ENCODE measurements at places on chromosomes 12 and 14. TPM values are rescaled to one million over a fixed set of nuclear protein-coding genes. Genes with fewer than 3 reads are reported as not detected.

Gene OAS2
- 15.0 TPM for total RNA-seq

Gene KLRB1
- 56.2 TPM for total RNA-seq

Gene TAS2R31
- 1.9 TPM for total RNA-seq

Gene ACRBP
- 0.58 TPM for total RNA-seq

Gene CCDC184
- total RNA-seq, result 1.0 TPM

DNA sequence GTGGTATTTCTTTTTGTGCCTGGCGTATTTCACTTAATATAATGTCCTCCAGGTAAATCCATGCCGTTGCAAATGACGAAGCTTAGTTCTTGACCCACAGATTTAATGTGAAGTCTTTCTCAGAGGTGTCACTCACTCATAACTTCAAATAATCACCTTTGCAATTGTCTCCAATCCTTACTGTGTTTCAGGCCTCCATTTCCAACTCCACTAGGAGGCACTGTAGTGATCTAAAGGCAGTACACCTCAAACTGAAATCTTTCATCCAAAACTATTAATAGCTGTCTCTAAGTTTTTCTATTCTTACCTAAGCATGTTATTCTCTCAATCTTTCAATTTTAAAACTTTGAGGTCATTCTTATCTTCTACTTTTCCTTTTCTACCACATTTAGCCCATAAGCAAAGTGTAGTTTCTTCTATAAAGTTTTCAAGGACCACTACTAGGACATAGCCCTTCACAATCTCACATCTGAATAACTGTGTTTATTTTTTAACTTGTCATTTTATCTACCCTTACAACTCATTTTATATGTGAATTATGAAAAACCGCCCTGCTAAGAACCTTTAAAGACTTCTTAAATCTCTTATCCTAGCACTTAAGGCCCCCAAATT is 25.5 kb upstream of the FBXO34 start:
- DNase-seq, result peak; percentile 61

DNA sequence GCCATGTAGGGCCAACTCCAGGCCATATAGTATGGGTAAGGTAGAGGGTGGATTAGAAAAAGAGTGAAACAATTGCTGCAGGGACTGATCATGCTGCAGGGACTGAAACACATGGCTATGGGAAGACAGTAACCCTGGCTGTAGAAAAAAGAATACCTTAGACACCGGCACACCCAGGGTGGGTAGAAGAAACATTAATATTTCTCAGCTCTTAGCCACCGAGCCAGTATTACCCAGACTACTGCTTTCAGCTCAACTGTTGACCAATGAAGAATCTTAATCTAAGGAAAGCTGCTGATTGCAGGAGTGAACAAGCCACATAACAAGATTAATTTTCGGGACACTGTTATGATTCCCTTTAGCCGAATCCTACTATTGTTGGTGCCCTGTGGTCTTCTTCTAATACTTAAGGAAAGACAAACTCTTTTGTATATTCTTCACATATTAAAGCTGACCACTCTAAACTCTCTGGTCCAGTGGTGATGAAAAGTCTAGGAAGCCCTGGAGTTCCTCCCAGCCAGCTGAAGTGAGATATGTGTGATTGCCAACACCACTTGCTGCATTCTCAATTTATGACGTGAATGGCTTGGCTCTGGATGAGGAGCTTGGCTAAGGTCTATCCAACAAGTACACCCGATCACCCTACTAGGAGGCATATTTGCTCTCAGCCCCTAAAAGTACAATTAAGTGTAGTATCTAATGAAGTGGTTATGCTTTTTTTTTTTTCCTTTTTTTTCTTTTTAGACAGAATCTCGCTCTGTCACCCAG is 69.2 kb downstream of the NOVA1 start:
- DNase-seq, result no peak

DNA sequence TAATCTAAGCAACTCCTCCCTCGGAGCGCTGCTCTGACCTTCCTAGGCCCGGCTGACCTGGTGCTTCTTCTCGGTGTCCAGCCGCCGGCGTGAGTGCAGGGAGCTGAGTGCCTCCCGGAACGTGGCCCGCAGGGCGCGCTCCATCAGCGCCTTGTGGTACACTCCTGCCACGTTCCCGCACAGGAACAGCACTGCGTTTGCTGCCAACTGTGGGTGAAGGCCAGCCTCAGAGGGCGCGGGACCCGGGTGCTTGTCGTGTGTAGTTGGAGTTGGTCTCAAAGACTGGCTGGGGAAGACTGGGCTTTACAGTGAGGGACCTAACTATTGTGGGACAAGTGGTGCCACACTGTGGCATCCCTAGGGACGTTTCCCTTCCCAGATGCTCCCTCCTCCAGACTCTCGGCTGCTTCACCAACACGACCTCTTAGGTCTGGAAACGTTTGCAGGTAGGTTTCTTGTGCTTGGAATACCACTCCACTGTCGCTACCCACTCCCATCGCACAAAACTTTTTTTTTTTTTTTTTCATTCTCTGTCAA is 3.1 kb downstream of the ADCY4 start:
- no peak for DNase-seq

- DNase-seq, result no peak
Observed at GRCh38 chr14:58718226-58719205, 80.8 kb downstream of the DACT1 start.

DNA sequence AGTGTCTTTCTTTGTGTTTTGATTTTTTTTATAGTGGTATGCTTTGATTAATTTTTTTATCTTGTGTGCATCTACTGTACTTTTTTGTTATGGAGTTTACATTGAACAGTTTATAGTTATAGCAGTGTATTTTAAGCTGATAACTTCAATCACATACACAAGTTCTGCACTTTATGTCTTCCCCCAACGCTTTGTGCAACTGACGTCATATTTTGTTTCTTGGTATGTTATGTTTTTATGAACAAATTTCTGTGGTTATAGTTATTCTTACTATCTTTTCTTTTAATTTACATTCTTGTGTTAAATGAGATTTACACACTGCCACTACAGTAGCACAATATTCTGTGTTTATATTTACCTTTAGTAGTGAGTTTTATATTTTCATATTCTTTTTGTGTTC is 197.1 kb downstream of the SNAPC1 start:
- no peak for DNase-seq

DNA sequence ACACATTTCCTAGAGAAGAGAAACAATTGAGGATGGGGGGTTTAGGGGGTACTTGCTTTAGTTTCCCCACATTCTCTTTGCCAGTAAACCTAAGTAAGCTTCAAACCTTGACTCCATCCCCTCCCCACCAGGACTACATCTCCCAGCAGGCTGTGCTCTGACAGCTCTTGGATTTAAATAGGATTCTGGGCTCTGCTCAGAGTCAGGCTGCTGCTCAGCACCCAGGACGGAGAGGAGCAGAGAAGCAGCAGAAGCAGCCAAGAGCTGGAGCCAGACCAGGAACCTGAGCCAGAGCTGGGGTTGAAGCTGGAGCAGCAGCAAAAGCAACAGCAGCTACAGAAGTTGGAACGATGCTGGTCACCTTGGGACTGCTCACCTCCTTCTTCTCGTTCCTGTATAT is 20.6 kb downstream of the RDH12 start:
- DNase-seq, result no peak

DNA sequence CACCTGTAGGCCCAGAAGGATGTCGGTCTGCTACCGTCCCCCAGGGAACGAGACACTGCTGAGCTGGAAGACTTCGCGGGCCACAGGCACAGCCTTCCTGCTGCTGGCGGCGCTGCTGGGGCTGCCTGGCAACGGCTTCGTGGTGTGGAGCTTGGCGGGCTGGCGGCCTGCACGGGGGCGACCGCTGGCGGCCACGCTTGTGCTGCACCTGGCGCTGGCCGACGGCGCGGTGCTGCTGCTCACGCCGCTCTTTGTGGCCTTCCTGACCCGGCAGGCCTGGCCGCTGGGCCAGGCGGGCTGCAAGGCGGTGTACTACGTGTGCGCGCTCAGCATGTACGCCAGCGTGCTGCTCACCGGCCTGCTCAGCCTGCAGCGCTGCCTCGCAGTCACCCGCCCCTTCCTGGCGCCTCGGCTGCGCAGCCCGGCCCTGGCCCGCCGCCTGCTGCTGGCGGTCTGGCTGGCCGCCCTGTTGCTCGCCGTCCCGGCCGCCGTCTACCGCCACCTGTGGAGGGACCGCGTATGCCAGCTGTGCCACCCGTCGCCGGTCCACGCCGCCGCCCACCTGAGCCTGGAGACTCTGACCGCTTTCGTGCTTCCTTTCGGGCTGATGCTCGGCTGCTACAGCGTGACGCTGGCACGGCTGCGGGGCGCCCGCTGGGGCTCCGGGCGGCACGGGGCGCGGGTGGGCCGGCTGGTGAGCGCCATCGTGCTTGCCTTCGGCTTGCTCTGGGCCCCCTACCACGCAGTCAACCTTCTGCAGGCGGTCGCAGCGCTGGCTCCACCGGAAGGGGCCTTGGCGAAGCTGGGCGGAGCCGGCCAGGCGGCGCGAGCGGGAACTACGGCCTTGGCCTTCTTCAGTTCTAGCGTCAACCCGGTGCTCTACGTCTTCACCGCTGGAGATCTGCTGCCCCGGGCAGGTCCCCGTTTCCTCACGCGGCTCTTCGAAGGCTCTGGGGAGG is at the start of gene LTB4R:
LTB4R (plus strand) TSS at position 857 of the 959 bp plus-strand sequence. CDS start 4,150 bp downstream, outside the sequence.
- peak; percentile 60 for DNase-seq

GRCh38 chr12:86172913-86173443 is 83.2 kb downstream of the MGAT4C start:
- no peak for DNase-seq

GRCh38 chr12:109277899-109278762 is 31.0 kb downstream of the FOXN4 start:
- no peak for DNase-seq
